ENCODE measurements at places on chromosomes 4 and X. TPM values are rescaled to one million over a fixed set of nuclear protein-coding genes. Genes with fewer than 3 reads are reported as not detected.
A peak's percentile ranks its signal among the peaks of the same experiment; 100 is the strongest.

TKTL1 gene
- 0.27 TPM for total RNA-seq

CXCL11 gene
- not detected for total RNA-seq

HMGN5 gene
- total RNA-seq = 1.3 TPM

FRAS1 gene
- total RNA-seq = 14.1 TPM

SLC16A2 gene
- total RNA-seq = 18.9 TPM

DNA sequence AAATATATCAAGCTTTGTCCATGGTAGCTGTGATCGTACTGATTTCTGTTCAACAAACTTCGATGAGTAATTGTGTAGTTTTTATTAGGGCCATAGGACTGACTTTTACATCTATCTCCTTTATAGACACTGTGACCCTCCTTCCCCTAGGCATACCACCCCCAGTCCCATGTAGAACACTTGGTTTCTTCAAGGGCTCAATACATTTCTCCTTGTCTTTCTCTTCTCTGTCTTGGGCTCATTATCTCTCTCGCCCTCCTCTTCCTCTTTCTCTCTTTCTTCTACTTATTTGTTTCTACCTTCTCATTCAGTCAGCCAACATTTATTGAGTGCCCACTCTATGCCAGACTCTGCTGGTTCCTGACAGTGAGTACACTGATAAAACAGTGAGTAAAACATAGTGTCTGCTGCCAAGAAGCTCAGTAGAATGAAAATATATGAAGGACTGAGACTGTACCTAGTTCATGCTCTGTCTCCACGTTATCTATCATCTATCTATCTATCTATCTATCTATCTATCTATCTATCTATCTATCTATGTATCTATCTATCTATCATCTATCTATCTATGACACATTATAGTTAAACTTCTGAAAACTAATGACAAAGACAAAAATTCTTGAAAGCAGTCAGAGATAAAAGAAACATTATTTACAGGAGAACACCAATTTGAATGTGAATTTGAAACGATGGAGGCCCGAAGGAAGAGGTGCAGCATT lies 122.8 kb downstream of the RBMX2 start:
- peak overlapping the region; percentile 37 for H3K4me3 ChIP-seq
- no peak overlapping the region for H3K27ac ChIP-seq
- no peak for DNase-seq
- H3K36me3 ChIP-seq = no peaks in the 10 kb centered on the region

- H3K27ac ChIP-seq = no peak overlapping the region
- no peak for DNase-seq
- no peaks in the 10 kb centered on the region for H3K27me3 ChIP-seq
- H3K4me1 ChIP-seq = peaks cover 2% of the 10 kb centered on the region
- no peaks in the 10 kb centered on the region for H3K36me3 ChIP-seq
Observed at GRCh38 chr4:52979020-52979419, 116.9 kb downstream of the RASL11B start.

- no peak overlapping the region for H3K27ac ChIP-seq
- H3K4me3 ChIP-seq = no peak overlapping the region
- H3K27me3 ChIP-seq = peaks cover 50% of the 10 kb centered on the region
- no peaks in the 10 kb centered on the region for H3K36me3 ChIP-seq
Observed at GRCh38 chr4:3857269-3857926, 91.2 kb downstream of the ADRA2C start.

GRCh38 chr4:56468097-56468422 lies 643 bp downstream of the SRP72 start:
- H3K27me3 ChIP-seq = no peaks in the 10 kb centered on the region
- peaks cover 11% of the 10 kb centered on the region for H3K4me1 ChIP-seq
- no peak for DNase-seq
- peak overlapping the region; percentile 87 for H3K4me3 ChIP-seq

- no peak overlapping the region for H3K27ac ChIP-seq
- H3K27me3 ChIP-seq = no peaks in the 10 kb centered on the region
- H3K4me3 ChIP-seq = no peak overlapping the region
- DNase-seq = no peak
- no peaks in the 10 kb centered on the region for H3K36me3 ChIP-seq
Observed at GRCh38 chr4:138455097-138455496, 212.9 kb upstream of the SLC7A11 start.

DNA sequence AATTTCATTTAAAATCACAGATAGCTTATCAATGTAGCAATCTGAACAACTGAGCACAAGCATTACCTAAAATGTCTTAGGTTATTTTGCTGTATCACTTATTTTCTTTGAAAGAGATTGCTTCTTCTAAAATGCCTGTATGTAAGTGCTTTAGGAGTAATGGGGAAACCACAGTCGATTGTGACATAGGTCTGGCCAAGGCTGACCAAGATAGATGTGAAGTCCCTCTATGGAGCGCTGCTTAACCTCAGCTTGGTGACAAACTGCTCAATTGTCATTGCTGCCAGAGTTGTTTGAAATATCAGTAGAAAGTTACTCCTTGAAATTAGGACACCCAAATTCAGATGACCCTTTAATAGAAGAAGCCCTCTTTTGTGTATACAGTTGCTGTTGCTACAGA lies 401.9 kb upstream of the NDST4 start:
- H3K27me3 ChIP-seq = no peaks in the 10 kb centered on the region
- DNase-seq = no peak
- no peak overlapping the region for H3K27ac ChIP-seq

DNA sequence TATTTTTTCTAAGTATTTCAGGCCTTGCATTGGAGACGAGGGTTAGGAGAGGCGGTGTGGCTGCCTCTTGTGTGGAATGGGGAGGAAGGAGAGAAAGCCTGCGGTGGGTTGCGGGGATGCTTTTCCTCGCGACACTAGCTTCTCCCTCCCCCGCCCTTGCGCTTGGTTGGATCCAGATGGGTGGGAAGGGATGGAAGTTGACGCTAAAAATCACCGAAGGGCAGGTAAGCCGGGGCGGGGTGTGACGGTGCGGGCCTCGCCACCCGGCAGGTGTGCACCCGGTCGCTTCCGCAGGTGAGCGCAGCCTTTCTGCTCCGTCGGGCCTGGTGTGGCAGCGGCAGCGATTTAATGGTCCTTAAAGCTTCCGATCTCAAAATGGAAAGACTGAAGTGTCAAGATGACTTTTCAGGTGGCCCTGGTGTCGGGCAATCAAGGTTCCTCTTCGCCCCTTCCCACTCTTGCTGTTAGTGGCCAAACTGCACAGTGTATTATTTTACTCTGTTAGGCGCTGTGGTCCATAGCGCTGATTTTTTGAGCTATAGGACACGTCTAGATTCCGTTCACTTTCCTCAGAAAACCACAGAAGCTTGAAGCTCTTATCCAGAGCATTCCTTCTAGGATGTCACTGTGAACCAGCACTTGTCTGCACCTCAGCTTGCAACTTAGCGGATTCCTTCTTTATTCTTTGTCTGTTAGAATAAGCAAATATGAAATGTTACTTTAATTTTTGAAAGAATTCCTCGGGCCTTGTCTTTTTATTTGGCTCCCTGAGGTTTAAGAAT lies 765 bp downstream of the ENOPH1 start:
- peaks cover 21% of the 10 kb centered on the region for H3K36me3 ChIP-seq
- H3K4me3 ChIP-seq = peak overlapping the region; percentile 94
- H3K27me3 ChIP-seq = no peaks in the 10 kb centered on the region
- H3K4me1 ChIP-seq = peaks cover 12% of the 10 kb centered on the region
- peak overlapping the region; percentile 100 for H3K27ac ChIP-seq
- no peak for DNase-seq

- H3K4me1 ChIP-seq = no peaks in the 10 kb centered on the region
- H3K36me3 ChIP-seq = no peaks in the 10 kb centered on the region
Observed at GRCh38 chr4:80448056-80448455, 112.5 kb downstream of the CFAP299 start.

DNA sequence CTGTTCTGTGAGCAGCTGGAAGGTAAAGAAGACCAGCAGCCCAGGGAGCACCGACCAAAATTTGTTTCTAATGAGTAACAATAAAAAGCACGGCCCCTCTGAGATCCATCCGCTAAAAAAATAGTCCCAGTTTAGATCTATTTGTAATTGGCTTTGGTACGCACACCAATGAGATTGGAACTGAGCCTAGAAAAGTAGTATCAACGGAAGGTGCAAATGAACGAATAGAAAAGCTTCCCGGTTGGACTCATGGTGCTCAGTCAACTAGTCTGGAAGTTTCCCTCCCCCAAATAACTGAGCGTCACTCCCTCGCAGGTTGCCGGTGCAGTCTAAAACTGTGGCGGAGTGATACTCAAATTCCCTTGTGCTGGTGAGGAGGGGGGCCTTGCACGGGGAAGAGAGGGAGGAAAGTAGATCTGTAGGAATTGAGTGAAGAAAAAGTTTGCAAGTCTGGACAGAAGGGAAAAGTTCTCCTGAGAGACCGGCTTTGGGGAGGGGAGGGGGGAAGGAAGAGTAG lies at the start of gene COL4A5:
Gene COL4A5, plus strand, starts transcription at position 413 of the 517 bp plus-strand sequence. CDS start 288 bp downstream, outside the sequence.
- H3K4me1 ChIP-seq = peaks cover 8% of the 10 kb centered on the region
- DNase-seq = peak; percentile 81
- peak within 1 kb of the TSS; percentile 29 for H3K27ac ChIP-seq
- H3K27me3 ChIP-seq = peaks cover 31% of the 10 kb centered on the region
- no peaks in the 10 kb centered on the region for H3K36me3 ChIP-seq

- H3K27me3 ChIP-seq = no peaks in the 10 kb centered on the region
- peak overlapping the region; percentile 95 for H3K27ac ChIP-seq
- DNase-seq = peak; percentile 71
- H3K36me3 ChIP-seq = no peaks in the 10 kb centered on the region
- peaks cover 21% of the 10 kb centered on the region for H3K4me1 ChIP-seq
Observed at GRCh38 chr4:123783151-123783790, 386.7 kb downstream of the SPRY1 start.

- H3K27ac ChIP-seq = no peak overlapping the region
- no peak for DNase-seq
- no peak overlapping the region for H3K4me3 ChIP-seq
- no peaks in the 10 kb centered on the region for H3K36me3 ChIP-seq
Observed at GRCh38 chr4:168662297-168662984, 165.6 kb downstream of the PALLD start.

GRCh38 chr4:53103481-53103880 lies 241.4 kb downstream of the RASL11B start:
- DNase-seq = no peak
- H3K27ac ChIP-seq = no peak overlapping the region
- no peaks in the 10 kb centered on the region for H3K4me1 ChIP-seq
- H3K27me3 ChIP-seq = no peaks in the 10 kb centered on the region
- H3K36me3 ChIP-seq = no peaks in the 10 kb centered on the region
- no peak overlapping the region for H3K4me3 ChIP-seq

GRCh38 chrX:63708801-63709200 lies 76.2 kb downstream of the ARHGEF9 start:
- peaks cover 14% of the 10 kb centered on the region for H3K36me3 ChIP-seq
- no peak for DNase-seq
- H3K27ac ChIP-seq = no peak overlapping the region
- H3K4me3 ChIP-seq = no peak overlapping the region
- H3K27me3 ChIP-seq = no peaks in the 10 kb centered on the region
